ENCODE measurements at places on chromosomes 6 and 20. TPM values are rescaled to one million over a fixed set of nuclear protein-coding genes. Genes with fewer than 3 reads are reported as not detected.

The EIF2S2 gene
- total RNA-seq = 35.1 TPM

GRCh38 chr6:53896196-53896595 is 101.4 kb downstream of the LRRC1 start:
- DNase-seq = no peak
- H3K27ac ChIP-seq = no peak overlapping the region
- no peaks in the 10 kb centered on the region for H3K36me3 ChIP-seq
- no peaks in the 10 kb centered on the region for H3K27me3 ChIP-seq
- no peaks in the 10 kb centered on the region for H3K4me1 ChIP-seq
- no peak overlapping the region for H3K4me3 ChIP-seq

DNA sequence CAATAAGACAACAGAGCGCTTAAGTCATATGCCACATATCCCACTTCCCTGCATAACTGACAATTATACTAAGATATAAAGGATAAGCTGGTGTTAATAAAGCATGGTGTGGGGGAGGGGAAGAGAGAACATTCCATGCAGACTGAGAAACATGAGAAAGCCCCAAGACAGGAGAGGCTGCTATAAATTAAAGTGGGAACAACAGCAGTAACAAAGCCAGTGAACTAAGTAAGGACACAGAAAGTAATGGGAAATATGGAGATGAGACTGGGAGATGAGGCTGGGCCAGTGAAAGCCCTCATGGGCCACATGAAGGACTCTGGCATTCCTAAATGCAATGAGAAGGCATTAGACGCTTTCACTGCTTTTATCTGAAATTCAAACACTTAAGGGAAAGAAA is 41.3 kb downstream of the SESN1 start:
- no peaks in the 10 kb centered on the region for H3K4me1 ChIP-seq
- no peaks in the 10 kb centered on the region for H3K27me3 ChIP-seq
- DNase-seq = no peak
- H3K4me3 ChIP-seq = no peak overlapping the region

GRCh38 chr6:152100183-152100618 is 292.7 kb downstream of the ESR1 start:
- no peak overlapping the region for H3K4me3 ChIP-seq
- H3K36me3 ChIP-seq = no peaks in the 10 kb centered on the region
- peaks cover 16% of the 10 kb centered on the region for H3K4me1 ChIP-seq
- peak; percentile 80 for DNase-seq
- H3K27me3 ChIP-seq = no peaks in the 10 kb centered on the region

The MYL9 gene
- 558 TPM for total RNA-seq

DNA sequence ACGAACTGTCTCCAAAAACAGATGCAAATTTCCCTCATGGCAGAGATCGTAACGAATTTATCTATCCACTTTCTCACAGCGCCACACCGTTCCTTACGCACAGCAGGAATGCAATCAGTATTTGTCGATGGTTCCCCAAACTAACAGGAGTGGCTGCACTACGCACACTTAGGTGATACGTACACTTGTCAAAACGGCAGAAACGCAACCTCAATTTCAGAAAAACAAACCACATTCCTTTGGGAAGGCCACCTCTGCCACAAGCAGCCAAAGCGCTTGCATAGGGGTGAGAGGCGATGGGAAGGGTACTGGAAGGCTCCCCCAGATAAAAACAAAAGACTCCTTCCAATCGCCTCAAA is 638 bp downstream of the MDN1 start:
- no peak for DNase-seq
- no peaks in the 10 kb centered on the region for H3K4me1 ChIP-seq
- H3K27ac ChIP-seq = peak overlapping the region; percentile 92
- H3K4me3 ChIP-seq = peak overlapping the region; percentile 89
- H3K36me3 ChIP-seq = no peaks in the 10 kb centered on the region

- H3K4me3 ChIP-seq = no peak overlapping the region
- no peak for DNase-seq
Measured at GRCh38 chr6:30763618-30764489, 19.5 kb upstream of the IER3 start.

The POPDC3 gene
- total RNA-seq = 57.6 TPM

The GNMT gene
- 4.1 TPM for total RNA-seq

GRCh38 chr6:80197474-80197873 is 91.0 kb downstream of the BCKDHB start:
- no peak overlapping the region for H3K27ac ChIP-seq
- H3K4me3 ChIP-seq = no peak overlapping the region
- H3K4me1 ChIP-seq = no peaks in the 10 kb centered on the region
- no peaks in the 10 kb centered on the region for H3K36me3 ChIP-seq

DNA sequence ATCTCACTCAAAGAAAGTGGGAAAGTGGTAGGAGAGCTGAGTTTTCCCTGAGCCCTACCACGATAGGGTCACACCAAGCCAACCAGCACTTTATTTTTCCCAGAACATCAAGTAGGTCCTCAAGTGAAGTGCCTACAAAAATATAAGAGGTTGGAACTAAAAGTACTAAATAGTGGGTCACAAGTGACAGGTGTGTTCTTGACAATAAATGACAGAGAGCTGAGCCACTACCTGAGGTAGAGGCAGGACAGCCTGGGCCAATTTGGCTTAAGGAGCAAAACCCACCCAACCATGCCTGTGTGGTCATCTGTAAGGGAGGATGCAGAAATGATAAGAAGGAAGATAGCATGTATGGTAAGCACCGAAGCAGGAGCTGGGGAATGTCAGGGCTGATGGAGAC is 154.8 kb upstream of the SSTR4 start:
- no peaks in the 10 kb centered on the region for H3K4me1 ChIP-seq
- H3K4me3 ChIP-seq = no peak overlapping the region
- H3K27ac ChIP-seq = no peak overlapping the region
- H3K27me3 ChIP-seq = no peaks in the 10 kb centered on the region

The OR2J3 gene
- not detected for total RNA-seq

DNA sequence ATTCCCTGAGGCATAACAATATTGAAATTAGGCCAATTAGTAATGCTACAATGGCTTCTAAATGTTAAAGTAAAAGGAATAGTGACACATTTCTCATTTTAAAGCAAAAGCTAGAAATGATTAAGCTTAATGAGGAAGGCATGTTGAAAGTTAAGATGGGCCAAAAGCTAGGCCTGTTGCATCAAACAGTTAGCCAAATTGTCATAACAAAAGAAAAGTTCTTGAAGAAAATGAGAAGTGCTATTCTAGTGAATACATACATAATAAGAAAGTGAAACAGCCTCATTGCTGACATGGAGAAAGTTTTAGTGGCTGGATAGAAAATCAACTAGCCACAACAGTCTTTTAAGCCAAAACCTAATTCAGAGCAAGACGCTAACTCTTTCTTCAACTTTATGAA is 12.9 kb downstream of the OR2A4 start:
- no peaks in the 10 kb centered on the region for H3K4me1 ChIP-seq
- H3K36me3 ChIP-seq = no peaks in the 10 kb centered on the region
- no peak overlapping the region for H3K4me3 ChIP-seq
- H3K27me3 ChIP-seq = no peaks in the 10 kb centered on the region
- H3K27ac ChIP-seq = no peak overlapping the region
- DNase-seq = no peak

- peak overlapping the region; percentile 61 for H3K27ac ChIP-seq
- DNase-seq = no peak
- H3K4me1 ChIP-seq = peaks cover 55% of the 10 kb centered on the region
- no peaks in the 10 kb centered on the region for H3K36me3 ChIP-seq
Measured at GRCh38 chr6:108875161-108875555, 26.9 kb downstream of the ARMC2 start.

DNA sequence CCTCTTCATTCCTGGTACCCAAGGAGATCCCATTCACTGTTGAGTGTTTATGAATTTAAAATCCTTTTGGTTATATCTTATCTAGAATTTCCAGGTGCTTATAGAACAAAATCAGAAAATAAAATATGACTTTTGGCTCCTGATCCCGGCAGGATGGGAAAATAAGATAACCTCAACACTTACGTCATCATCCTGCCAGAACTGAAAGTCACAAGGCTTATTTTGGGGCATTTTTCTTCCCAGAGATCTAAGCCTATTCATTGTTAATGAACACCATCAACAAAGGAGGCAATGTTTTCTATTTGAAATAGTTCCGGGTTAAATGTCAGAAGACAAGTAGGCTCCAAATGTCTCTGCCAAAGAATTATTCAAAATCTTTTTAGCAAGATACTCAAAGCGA is 580.6 kb downstream of the TFAP2A start:
- H3K36me3 ChIP-seq = no peaks in the 10 kb centered on the region
- H3K27me3 ChIP-seq = no peaks in the 10 kb centered on the region
- no peak for DNase-seq
- no peaks in the 10 kb centered on the region for H3K4me1 ChIP-seq
- H3K27ac ChIP-seq = no peak overlapping the region

GRCh38 chr20:63043348-63044203 is 36.8 kb upstream of the BHLHE23 start:
- no peaks in the 10 kb centered on the region for H3K36me3 ChIP-seq
- H3K27ac ChIP-seq = no peak overlapping the region
- H3K27me3 ChIP-seq = no peaks in the 10 kb centered on the region
- H3K4me3 ChIP-seq = no peak overlapping the region

DNA sequence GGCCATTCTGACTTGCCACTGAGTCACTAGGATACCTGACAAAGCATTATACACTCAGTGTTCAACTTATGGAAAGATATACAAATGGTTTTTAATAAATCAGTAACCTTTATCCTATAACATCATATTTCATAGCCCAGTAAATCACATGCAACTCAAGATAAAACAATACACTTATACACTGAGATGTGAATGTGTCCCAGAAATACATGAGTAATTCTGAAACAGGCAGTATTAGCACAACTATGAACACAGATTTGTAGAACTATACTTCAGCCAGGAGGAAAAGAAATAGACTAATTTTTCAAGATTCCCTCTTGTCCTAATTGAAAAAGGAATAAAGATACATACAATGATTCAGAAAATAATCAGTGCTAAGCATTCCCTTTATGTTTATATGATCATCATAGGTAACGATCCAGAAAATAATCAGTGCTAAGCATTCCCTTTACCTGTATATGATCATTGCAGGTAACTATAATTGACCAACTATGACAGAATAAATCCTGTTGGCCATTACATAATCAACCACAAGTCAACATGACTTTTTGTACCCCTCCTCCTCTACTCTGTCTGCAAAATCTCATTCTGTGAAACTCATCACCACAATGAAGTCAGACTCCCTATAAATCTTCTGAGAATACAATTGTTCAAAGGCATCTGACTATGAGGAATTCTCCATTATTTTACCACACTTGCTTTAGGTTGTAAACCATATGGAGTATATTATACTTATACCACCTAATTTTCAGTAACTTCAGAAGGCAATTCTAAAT is 30.3 kb downstream of the HACE1 start:
- DNase-seq = no peak
- peaks cover 11% of the 10 kb centered on the region for H3K36me3 ChIP-seq
- H3K27me3 ChIP-seq = no peaks in the 10 kb centered on the region
- no peak overlapping the region for H3K4me3 ChIP-seq

- no peak overlapping the region for H3K4me3 ChIP-seq
- DNase-seq = no peak
- no peaks in the 10 kb centered on the region for H3K27me3 ChIP-seq
- H3K27ac ChIP-seq = no peak overlapping the region
Measured at GRCh38 chr6:91020744-91021143, 433.9 kb upstream of the MAP3K7 start.

GRCh38 chr6:56637640-56638039 is 5.0 kb downstream of the DST start:
- no peak overlapping the region for H3K4me3 ChIP-seq
- no peaks in the 10 kb centered on the region for H3K27me3 ChIP-seq
- no peaks in the 10 kb centered on the region for H3K4me1 ChIP-seq

DNA sequence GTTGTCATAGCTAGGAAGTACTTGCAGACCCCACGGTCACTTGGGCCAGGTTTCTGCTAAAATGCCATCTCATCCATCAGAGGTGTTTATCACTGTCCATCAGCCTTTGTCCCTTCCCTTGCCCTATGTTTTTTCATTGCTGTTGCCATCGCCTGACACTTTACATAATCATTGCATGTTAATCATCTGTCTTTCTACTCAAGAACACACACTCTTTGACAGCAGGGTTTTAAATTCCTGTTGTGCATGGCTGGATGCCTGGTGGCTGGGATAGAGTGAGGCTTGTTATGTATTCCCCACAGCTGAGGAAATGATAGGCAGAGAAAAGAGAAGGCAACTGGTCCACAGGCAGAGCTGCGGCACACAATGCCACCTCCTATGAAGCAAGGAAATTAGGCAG is 11.7 kb upstream of the C6orf118 start:
- H3K36me3 ChIP-seq = no peaks in the 10 kb centered on the region
- H3K27me3 ChIP-seq = no peaks in the 10 kb centered on the region
- no peak overlapping the region for H3K4me3 ChIP-seq
- H3K27ac ChIP-seq = no peak overlapping the region

Measured in right atrium auricular region (tissue), 2 donors.